CD8-positive, alpha-beta memory T cell (primary cell): ENCODE measurements at places on chromosomes 3 and 15. TPM values are rescaled to one million over a fixed set of nuclear protein-coding genes. Genes with fewer than 3 reads are reported as not detected.

The TM4SF1 gene
- 0.18 TPM for total RNA-seq

DNA sequence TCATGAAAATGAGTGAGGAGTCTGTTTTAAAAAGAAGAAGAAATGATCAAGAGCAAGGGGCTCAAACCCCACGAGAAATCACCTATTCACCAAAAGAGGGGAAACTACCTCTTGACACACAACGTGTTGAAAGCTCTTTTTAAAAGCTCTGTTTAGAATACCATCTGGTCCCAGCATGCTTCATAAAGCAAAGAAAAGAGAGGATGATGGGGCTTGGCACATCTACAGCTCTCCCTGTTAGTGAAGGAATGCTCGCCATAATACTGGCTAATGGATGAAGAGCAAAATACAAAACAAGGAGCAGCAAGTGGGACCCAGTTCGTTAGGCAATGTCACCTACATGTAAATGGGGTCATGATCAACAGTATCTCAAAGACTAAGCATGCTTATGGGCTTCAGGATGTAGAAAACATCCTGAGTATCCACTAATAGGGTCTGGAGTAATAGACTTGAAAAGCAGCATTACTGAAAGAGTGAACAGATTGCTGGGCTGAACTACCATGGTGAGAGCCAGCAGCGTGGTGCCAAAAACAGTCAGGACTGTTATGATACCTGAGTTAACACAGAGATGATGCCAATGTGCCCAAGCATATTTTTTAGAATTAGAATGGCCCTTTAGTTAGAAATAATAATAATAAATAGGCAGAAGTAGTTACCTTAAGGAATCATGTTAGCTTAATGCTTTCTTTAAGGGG, 159.7 kb upstream of the POU1F1 start:
- no peaks in the 10 kb centered on the region for H3K4me1 ChIP-seq
- no peak for DNase-seq
- no peaks in the 10 kb centered on the region for H3K36me3 ChIP-seq
- H3K27ac ChIP-seq = no peak overlapping the region

The CCDC33 gene
- total RNA-seq = not detected

The MOBP gene
- total RNA-seq = not detected

GRCh38 chr15:36614016-36614415, 34.6 kb downstream of the CDIN1 start:
- H3K4me1 ChIP-seq = no peaks in the 10 kb centered on the region
- DNase-seq = no peak
- H3K4me3 ChIP-seq = no peak overlapping the region
- H3K27ac ChIP-seq = no peak overlapping the region

GRCh38 chr3:183278479-183279088, 25.5 kb downstream of the B3GNT5 start:
- no peaks in the 10 kb centered on the region for H3K36me3 ChIP-seq
- no peak overlapping the region for H3K4me3 ChIP-seq
- H3K27ac ChIP-seq = no peak overlapping the region
- no peak for DNase-seq
- H3K4me1 ChIP-seq = no peaks in the 10 kb centered on the region
- no peaks in the 10 kb centered on the region for H3K27me3 ChIP-seq

The ADIPOQ gene
- not detected for total RNA-seq

- H3K27me3 ChIP-seq = peaks cover 4% of the 10 kb centered on the region
- no peak overlapping the region for H3K4me3 ChIP-seq
- H3K27ac ChIP-seq = no peak overlapping the region
- H3K36me3 ChIP-seq = no peaks in the 10 kb centered on the region
Measured at GRCh38 chr15:83276661-83277060, 7.8 kb downstream of the BNC1 start.

The MSL2 gene
- 46.2 TPM for total RNA-seq

The EIF4E3 gene
- total RNA-seq = 24.1 TPM

DNA sequence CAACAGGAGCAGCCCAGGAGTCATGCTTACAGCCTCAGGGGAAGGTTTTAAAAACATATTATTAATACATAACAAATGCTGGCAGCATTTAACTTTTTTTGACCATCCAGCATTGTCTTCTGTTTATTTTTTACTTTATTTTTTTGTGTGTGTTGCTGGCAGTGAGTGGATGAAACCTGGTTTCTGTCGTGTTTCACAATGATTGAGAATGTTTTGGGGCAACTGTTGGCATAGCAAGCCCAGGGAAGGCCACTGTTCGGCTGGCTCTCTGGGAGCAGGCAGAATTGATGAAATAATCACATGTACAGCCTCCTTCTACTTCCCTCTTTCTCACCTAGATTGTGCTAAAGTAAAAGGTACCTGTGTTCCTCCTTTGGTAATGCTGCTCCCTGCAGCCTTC, 190.2 kb downstream of the NR1D2 start:
- no peak overlapping the region for H3K27ac ChIP-seq
- no peaks in the 10 kb centered on the region for H3K36me3 ChIP-seq

The GP5 gene
- total RNA-seq = 0.31 TPM

- no peaks in the 10 kb centered on the region for H3K27me3 ChIP-seq
Measured at GRCh38 chr3:166714206-166714605, 665.9 kb downstream of the ZBBX start.

DNA sequence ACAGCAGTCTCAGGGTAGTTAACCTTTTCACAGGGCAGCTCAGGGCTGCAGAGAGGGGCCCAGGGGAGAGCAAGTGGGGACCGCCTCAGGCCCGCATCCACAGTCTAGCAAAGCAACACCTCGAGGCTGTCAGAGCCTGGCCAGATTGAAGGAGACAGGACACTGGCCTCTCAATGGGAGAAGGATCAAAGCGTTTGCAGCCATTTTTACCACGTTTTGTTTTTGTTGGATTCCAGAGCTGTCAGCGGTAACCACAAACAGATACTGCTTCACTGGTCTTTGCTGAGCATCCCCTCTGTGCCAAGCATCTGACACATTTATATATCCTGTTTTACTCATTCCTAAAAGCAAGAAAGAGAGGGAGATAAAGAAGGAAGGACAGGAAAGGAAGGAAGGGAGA, 153.8 kb downstream of the SHQ1 start:
- H3K4me1 ChIP-seq = no peaks in the 10 kb centered on the region
- DNase-seq = no peak
- no peak overlapping the region for H3K4me3 ChIP-seq
- no peaks in the 10 kb centered on the region for H3K36me3 ChIP-seq

The NTRK3 gene
- 0.26 TPM for total RNA-seq
